Activated naive CD4-positive, alpha-beta T cell (primary cell): ENCODE measurements at places on chromosomes 2 and 18.

- DNase-seq, result no peak
These were observed 157.3 kb upstream of the SALL3 start for GRCh38 chr18:78822171-78822948.

GRCh38 chr2:47222826-47223554, 67.9 kb upstream of the STPG4 start:
- DNase-seq, result no peak

GRCh38 chr2:104755026-104755878, 98.7 kb upstream of the POU3F3 start:
- DNase-seq, result no peak

- DNase-seq, result no peak
These were observed 417.4 kb downstream of the LPIN1 start for GRCh38 chr2:12163866-12164265.

- DNase-seq, result no peak
These were observed 2.2 kb downstream of the NOL4 start for GRCh38 chr18:34222307-34223163.

GRCh38 chr2:118249531-118249930, 161.3 kb downstream of the INSIG2 start:
- DNase-seq, result no peak

DNA sequence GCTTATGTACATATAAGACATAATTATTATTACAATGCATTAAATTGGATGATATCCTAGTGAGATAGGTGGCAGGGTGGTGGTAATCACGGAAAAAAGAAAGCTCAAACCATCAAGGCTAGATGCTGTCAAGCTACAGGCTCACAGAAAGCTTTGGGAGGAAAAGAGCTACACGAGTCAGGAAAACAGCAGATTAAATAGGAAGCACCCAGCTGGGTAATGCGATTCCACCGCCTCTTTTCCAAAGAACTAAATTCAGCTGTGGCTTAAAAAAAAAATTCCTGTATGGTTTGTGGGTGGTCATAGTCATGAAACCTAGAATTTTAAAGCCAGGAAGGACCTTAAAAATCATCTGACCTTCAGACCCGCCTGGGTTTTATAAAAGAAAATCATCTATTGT, 23.7 kb upstream of the PTPN4 start:
- no peak for DNase-seq

DNA sequence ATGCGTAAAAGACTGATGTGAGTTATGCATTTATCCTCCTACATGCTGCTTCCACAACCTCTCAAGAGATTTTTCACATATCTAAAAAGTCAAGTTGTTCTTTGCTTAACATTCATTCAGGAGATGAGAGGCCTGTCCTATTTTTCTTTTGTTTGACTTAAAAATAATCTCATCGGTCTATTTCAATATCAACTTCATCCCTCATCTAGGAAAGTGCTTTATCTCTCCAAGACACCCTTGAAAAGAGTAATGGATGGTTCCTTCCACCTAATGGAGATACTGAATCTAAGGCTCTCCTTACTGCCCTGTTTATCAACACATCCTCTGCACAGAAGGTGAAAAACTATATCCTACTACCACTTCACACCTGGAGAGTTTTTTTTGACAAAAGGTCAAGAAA, 2.4 kb downstream of the NFE2L2 start:
- DNase-seq, result no peak

GRCh38 chr2:18749912-18750526, 160.7 kb upstream of the NT5C1B start:
- DNase-seq, result no peak

DNA sequence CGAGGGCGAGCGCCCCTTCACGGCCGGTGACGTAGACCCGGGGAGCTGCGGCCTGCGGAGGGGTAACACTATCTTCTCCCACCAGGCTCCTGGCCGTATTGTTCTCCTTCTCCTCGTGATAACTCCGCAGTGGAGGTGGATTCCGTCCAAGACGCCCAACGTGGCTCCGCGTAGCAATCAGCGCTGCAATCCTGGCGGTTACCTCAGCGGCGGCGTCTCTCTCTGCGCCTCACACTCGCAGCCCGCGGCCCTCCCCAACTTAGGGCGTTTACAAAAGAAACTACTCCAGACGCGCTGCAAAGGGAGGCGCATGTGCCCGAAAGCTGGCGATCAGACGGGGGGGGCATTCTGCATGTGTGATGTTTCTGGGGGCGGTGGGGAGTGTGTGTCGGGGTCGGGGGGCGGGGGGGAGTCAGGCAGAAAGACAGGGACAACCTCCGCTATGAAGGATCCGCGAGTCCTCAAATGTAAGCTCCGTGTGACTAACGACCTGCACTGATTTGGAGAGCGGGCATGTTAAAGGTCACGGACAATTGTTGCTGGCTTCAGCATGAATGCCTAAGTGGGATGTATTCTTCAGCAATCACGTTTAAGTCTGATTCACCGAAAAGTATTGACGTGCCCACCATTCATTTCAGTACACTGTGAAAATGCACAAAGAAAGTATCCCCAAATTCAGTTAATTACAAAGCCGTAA, 1.3 kb upstream of the ZNF516 start:
- peak; percentile 20 for DNase-seq

DNA sequence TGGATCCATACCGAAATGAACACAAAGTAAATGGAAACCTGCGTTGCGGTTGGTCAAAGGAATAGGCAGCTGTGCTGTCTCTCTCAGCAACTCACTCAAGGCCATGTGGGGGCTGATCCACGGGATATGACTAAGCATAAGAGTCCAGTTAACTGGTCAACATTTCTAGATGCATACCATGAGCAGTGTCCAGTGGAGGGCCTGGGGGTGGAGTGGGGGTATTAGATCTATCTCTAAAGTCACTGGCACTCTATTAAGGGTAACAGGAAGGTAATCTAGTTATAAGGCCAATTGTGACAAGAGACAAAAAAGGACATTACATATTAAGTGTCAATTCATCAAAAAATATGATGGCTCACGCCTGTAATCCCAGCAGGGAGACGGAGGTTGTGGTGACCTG, 136.8 kb downstream of the TTC32 start:
- DNase-seq, result no peak

GRCh38 chr2:140247451-140248195, 1467.4 kb upstream of the NXPH2 start:
- no peak for DNase-seq

DNA sequence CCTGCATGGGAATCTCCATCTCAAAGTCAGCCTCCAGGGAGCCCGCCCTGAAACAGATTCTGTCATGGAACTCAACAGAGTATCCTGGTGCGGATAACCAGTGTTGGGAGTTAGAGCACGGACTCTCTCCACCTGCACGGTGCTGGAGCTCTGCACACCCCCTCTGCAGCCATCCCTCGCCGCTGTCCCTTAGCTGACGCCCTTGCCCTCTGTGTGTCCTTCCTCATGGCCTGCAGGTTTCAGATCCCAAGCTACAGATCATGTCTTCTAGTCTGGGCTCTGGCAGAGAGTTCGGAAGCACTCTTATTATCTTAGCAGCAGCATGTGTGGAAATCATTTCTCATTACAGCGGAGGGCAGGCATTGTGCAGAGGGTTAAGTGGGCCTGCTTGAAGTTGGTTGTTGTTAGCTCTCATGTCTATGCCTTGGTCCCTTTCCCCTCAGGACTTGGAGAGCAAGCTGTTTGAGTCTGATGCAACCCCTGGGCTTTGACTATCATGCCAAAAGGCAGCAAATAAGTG, 26.0 kb downstream of the TMEM127 start:
- no peak for DNase-seq

DNA sequence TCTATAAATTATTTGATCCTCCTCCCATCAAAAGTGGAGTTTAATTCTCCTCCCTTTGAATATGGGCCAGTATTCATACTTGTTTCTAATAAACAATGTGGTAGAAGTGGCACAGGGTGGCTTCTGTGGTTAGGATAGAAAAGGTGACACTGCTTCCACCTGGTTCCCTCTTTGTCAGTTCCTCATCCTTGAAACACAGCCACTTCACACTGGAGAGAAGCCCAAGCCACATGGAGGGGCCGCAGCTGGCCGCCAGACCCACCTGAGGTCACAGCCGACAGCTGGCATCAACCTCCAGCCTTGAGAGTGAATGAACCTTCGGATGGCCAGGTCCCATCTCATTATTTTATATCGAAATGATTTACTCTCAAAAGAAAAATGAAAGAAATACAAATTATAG, 27.5 kb upstream of the SLC66A3 start:
- DNase-seq, result no peak

- no peak for DNase-seq
These were observed 51.3 kb downstream of the THNSL2 start for GRCh38 chr2:88221365-88221942.

GRCh38 chr2:444937-445884, 157.3 kb upstream of the ALKAL2 start:
- no peak for DNase-seq

DNA sequence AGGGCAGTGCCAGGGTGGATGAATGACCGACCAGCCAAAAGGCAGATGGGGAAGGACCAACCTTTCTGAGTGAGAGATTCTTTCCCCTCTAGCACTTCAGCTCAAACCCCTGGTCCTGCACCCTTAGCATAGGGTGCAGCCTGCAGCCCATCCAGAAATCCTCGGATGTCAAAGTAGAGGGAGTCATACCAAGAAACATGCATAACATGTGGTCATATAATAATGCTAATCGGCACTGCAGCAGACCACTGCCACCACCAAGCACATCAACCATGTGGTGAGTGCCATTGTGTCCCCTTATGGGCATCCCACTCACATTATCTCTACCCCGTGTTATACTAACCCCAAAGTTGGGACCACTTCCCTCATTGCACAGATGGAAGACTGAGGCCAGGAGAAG, 17.7 kb downstream of the ATOH8 start:
- no peak for DNase-seq

- DNase-seq, result no peak
These were observed 273.5 kb upstream of the ATP5MC3 start for GRCh38 chr2:175454953-175455389.

DNA sequence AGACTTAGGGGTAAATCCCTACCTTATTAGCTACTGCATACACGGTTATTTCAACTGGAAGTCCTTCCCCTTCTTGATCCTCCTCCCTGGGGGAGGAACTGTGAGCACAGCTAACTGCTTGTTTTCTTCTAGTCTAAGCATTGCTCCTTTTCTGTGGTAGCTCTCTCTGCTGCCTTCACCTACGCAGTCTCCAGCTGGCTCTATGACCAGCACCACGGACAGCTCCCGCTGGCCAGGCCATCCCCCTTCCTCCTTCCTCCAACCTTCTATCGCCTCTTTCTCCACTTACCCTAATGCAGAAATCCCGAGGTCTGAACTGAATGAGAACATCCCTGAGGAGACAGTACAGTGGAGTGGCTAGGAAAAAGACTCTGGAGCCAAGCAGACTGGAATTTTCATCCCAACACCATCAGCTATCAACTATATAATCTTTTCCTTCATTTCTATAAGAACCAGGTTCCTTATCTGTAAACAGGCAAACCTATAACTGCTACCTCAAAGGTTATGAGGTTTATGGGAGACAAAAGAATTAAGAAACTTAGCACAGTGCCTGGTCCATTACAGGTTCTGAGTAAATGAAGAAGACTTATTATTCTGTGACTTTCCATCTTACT, 4.7 kb upstream of the CFAP65 start:
- DNase-seq, result no peak

DNA sequence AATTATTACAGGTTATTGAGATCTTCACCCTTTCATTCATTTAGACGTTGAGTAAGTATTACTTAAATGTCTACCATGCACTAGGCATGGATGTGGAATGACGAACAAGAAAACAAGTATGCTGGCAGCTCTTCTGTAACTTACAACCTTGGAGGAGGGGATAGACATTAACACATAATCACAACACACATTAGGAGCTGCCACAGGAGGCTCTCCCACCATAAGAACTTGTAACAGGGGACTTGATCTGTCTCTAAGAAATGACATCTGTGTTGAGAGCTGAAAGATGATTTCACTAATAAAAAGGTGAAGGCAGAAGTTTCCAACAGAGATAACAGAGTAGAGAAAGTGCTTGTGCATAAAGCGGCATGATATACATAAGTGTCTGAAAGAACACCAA, 384.7 kb upstream of the ZEB2 start:
- no peak for DNase-seq

GRCh38 chr2:20541294-20541640, 94.4 kb downstream of the RHOB start:
- no peak for DNase-seq

GRCh38 chr2:22990246-22990645, 394.7 kb upstream of the KLHL29 start:
- DNase-seq, result no peak

GRCh38 chr18:30917651-30918050, 124.9 kb downstream of the DSC3 start:
- no peak for DNase-seq

DNA sequence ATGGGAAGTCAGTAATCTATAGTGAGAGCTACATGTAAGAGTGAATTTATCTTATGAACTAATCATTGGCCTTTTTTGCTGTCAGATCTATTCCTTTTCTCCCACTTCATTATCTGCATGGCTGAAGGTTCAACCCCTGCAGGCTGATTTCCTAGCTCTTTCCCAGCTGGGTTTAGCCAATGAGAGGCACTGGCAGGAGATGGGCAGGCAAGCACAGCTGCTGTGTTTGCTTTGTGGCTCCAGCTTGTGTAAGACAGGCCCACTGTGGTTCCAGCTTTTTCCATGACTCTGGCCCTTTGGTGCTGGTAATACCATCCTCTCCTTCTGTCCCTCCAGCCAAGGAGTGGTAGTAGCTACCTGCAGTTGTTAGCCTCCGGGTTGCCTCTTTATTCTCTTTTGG, 248.8 kb downstream of the PLCL1 start:
- no peak for DNase-seq

DNA sequence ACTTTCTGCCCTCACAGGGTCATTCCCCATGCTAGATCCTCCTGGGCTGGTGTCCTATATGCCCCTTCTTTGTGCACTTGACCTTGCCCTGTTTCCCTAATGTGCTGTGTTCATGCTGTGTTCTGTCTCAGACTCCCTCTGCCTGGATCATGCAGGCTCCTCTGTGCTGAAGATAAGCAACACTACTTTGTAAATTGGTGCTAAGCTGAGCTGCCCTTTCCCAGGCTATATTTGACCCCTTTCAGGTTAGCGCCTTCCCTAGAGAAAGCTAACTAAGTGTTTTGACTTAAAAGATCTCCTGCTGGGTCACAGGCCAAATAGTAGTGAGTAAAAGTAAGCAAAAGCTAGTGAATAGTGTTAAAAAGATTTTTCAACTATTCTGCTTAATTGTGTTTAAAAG, 257.2 kb upstream of the RGPD4 start:
- DNase-seq, result no peak

DNA sequence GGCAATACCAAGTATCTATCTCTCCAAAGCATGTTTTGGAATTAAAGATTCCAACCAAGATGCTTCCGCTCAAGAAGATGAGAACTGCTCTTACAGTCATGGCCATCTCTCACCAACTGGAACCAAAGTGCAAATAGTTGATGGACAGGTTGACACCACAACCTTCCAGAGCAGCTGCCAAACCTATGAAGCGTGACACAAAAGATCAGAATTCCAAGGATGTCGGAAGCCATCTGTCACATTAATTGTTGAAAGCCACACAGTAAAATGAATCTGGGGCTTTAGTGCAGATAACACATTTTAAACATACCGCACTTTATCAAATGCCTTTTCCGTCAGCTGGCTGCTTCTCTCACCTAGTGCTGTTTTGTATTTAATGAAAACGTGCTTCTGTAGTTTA, 195.7 kb downstream of the CDH20 start:
- no peak for DNase-seq

- DNase-seq, result no peak
These were observed 540 bp upstream of the RAB10 start for GRCh38 chr2:26033270-26033817.
